ENCODE measurements at places on chromosomes 6 and 20.

- no peak for DNase-seq
Observed at GRCh38 chr6:20893412-20893811, 359.2 kb downstream of the CDKAL1 start.

GRCh38 chr6:158808941-158809678, 10.1 kb downstream of the EZR start:
- DNase-seq: no peak

GRCh38 chr20:37693635-37694626, at the start of gene CTNNBL1:
CTNNBL1 (plus strand) TSS chr20:37694030; CDS start chr20:37694123, 93 bp downstream.
- DNase-seq: peak; percentile 96

DNA sequence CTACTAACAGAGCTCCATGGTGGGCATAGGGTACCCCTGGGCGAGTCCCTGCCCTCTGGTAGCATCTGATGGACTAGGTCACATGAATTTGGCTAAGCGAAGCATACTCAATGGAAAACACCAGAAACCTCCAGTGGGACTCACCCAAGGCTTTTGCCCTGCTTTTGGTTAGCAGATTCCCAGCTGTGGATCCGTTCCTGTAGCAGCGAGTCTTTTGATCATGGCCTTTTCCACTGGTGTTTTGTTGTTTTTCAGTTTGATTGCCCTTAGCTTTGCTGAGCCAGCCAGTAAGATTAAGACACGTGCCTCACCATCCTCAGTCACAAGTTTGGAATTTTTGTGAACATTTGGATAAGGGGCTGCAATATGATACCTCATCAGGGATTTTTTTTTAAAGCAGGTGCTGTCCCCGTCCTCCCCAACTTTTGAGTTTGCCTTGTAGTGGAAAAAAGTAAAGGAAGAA, 8.0 kb downstream of the TNFAIP3 start:
- DNase-seq: no peak

DNA sequence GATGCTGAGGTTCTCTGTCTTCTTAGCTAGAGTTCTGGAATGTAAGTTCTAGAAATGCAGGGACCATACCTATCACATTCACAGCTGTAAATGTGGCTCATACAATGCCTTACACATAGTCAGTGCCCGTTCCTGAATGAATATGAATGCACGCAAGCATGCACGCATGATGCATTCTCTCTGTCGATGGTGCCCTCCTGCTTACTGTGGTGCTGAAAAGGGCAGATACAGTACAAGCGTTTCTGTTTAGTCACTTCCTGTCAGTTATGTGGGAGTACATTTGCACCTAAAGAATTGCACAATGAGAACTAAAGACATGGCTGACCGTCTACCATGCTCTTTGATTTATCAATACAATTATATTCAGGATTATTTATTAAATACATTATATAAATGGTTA, 152.2 kb upstream of the SOX4 start:
- no peak for DNase-seq

- no peak for DNase-seq
Observed at GRCh38 chr6:111777357-111777756, 95.9 kb downstream of the FYN start.
